ENCODE measurements at places on chromosomes 4 and X. TPM values are rescaled to one million over a fixed set of nuclear protein-coding genes. Genes with fewer than 3 reads are reported as not detected.

The GPR50 gene
- total RNA-seq = not detected

The TRAM1L1 gene
- 1.4 TPM for total RNA-seq

- H3K4me1 ChIP-seq = no peaks in the 10 kb centered on the region
- no peak for DNase-seq
- no peak overlapping the region for H3K27ac ChIP-seq
- H3K27me3 ChIP-seq = no peaks in the 10 kb centered on the region
Observed at GRCh38 chr4:187608001-187608421, 387.6 kb upstream of the ZFP42 start.

The CPE gene
- total RNA-seq = 10.3 TPM

GRCh38 chr4:72451349-72451748 lies 117.7 kb downstream of the ADAMTS3 start:
- H3K4me1 ChIP-seq = no peaks in the 10 kb centered on the region
- no peak overlapping the region for H3K4me3 ChIP-seq
- no peak for DNase-seq
- no peaks in the 10 kb centered on the region for H3K36me3 ChIP-seq
- H3K27ac ChIP-seq = no peak overlapping the region

The TCEAL6 gene
- total RNA-seq = not detected

The CT45A2 gene
- not detected for total RNA-seq

DNA sequence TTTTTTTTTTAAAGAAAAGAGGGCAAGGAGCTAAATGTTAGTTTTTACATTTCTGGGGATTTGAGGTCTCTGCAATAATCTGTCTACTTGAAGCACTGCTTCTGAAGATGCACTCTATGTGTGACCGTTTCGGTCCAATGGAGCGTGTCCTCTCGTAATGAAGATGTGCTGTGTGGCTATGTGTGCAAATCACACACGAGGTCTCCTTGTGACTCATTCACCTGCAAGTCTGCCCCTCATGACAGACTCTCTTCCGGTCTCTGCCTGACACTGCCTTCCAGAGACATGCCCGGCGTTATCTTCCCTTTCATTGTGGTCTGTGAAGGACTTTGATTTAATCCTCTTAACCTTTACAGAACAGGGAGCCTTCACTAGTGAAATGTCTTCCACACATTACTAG lies 84.3 kb downstream of the TRAM1L1 start:
- H3K27me3 ChIP-seq = no peaks in the 10 kb centered on the region
- no peaks in the 10 kb centered on the region for H3K4me1 ChIP-seq
- DNase-seq = no peak
- H3K36me3 ChIP-seq = no peaks in the 10 kb centered on the region
- H3K27ac ChIP-seq = no peak overlapping the region

The SCRG1 gene
- not detected for total RNA-seq

The STATH gene
- total RNA-seq = not detected

DNA sequence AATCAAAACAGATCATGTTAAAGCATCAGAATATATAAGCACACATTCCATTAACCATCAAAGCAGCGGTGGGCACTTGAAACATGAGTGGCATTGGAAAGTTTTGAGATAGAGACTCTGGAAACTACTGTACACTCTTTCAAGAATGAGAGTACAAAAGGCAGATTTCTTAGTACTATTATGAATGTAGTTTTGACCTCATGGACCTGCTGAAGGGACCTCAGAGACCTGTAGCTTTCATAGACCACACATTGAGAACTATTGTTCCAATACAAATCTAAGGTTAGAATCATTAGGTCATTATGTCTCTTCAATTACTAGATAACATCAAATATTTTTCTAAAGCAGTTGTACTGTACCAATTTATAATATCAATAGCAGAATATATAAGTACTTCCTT lies 283.6 kb downstream of the RPA4 start:
- DNase-seq = no peak
- no peaks in the 10 kb centered on the region for H3K4me1 ChIP-seq
- no peak overlapping the region for H3K27ac ChIP-seq
- no peaks in the 10 kb centered on the region for H3K27me3 ChIP-seq

DNA sequence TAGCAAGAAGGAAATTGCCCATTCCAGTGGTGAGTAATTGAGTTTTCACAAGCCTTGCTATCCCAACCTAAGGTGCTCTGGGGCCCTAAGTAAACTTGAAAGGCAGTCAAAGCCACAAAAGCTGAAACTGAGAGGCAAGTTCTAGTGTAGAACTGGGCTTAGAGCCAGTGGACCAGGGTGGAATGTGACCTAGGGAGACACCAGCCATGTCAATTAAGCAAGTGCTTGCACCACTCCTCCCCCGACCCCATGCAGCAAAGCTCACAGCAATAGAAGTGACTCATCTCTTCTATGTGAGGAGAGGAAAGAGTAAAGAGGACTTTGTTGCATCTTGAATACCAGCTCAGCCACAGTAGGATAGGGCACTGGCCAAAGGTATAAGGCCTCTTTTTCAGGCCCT lies 486.1 kb upstream of the POU3F4 start:
- no peak for DNase-seq
- no peaks in the 10 kb centered on the region for H3K27me3 ChIP-seq
- no peak overlapping the region for H3K4me3 ChIP-seq
- H3K27ac ChIP-seq = no peak overlapping the region
- H3K36me3 ChIP-seq = no peaks in the 10 kb centered on the region

The GAGE2A gene
- 0.71 TPM for total RNA-seq

DNA sequence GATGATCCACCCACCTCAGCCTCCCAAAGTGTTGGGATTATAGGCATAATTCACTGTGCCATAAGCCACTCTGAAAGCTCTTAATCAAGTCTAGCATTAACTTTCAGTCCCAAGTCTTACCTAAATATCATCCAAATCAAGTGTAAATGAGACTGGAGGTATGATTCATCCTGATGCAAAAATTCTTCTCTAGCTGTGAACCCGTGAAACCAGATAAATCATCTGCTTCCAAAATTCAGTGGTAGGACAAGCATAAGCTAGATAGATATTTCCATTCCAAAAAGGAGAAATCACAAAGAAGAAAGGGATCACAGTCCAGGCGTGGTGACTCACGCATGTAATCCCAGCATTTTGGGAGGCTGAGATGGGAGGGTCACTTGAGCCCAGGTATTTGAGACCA lies 8.8 kb upstream of the TBC1D25 start:
- no peak for DNase-seq
- no peak overlapping the region for H3K4me3 ChIP-seq
- H3K27ac ChIP-seq = no peak overlapping the region
- H3K27me3 ChIP-seq = no peaks in the 10 kb centered on the region

DNA sequence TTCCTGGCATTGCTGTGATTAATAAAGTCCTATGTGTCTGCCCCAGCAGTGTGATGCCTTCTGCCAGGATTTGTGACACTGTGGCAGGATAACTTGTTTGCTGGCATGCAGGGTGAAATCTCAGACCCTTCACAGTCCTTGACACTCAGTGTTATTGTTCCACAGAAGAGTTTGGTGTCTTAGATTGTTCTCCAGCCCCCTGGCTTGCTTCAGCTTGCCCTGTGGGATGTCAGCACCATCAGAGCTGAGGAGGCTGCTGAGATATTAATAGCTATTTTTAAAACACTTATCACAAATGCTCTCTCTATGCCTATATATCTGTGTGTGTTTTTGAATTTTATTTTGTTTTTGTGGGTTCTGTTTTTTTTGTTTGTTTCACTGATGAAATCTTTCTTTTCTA lies 136.9 kb downstream of the TSPAN5 start:
- no peak overlapping the region for H3K27ac ChIP-seq
- H3K4me1 ChIP-seq = no peaks in the 10 kb centered on the region
- H3K36me3 ChIP-seq = no peaks in the 10 kb centered on the region
- DNase-seq = no peak

GRCh38 chrX:123489011-123489410 lies 243.8 kb downstream of the THOC2 start:
- no peaks in the 10 kb centered on the region for H3K36me3 ChIP-seq
- H3K4me1 ChIP-seq = no peaks in the 10 kb centered on the region
- no peak for DNase-seq
- no peaks in the 10 kb centered on the region for H3K27me3 ChIP-seq
- no peak overlapping the region for H3K27ac ChIP-seq
- H3K4me3 ChIP-seq = no peak overlapping the region

- H3K36me3 ChIP-seq = no peaks in the 10 kb centered on the region
- no peaks in the 10 kb centered on the region for H3K27me3 ChIP-seq
- no peak for DNase-seq
- H3K27ac ChIP-seq = no peak overlapping the region
- no peaks in the 10 kb centered on the region for H3K4me1 ChIP-seq
Observed at GRCh38 chr4:98627531-98628257, 30.7 kb downstream of the TSPAN5 start.

The GABRQ gene
- total RNA-seq = not detected

- no peaks in the 10 kb centered on the region for H3K36me3 ChIP-seq
- H3K4me3 ChIP-seq = no peak overlapping the region
- peak overlapping the region; percentile 72 for H3K27ac ChIP-seq
- H3K27me3 ChIP-seq = no peaks in the 10 kb centered on the region
- H3K4me1 ChIP-seq = peaks cover 55% of the 10 kb centered on the region
Observed at GRCh38 chr4:145735347-145735675, 55.4 kb downstream of the C4orf51 start.

DNA sequence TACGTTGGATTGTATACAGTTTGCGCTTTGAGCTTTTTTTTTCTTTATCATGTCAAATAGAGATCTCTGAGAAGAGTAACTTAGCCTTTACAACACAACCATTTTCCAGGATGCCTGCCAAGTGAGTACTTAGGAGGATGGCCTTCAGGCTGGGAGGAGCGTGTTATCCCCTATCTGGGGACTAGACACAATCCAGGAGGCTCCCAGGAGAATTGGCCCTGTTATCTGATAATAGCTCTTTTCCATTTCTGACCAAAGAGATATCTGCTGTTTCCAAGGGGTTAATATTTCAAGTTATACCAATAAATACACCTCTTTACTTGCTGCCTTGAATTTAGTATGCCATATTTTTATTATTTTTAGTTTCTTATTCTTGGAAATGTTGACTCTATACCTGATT lies 169.5 kb upstream of the SMARCAD1 start:
- no peak overlapping the region for H3K4me3 ChIP-seq
- no peaks in the 10 kb centered on the region for H3K4me1 ChIP-seq
- H3K27ac ChIP-seq = no peak overlapping the region
- no peaks in the 10 kb centered on the region for H3K36me3 ChIP-seq

GRCh38 chrX:120372667-120373370 lies 10.9 kb downstream of the ATP1B4 start:
- no peak for DNase-seq
- H3K27ac ChIP-seq = no peak overlapping the region
- H3K27me3 ChIP-seq = no peaks in the 10 kb centered on the region
- no peaks in the 10 kb centered on the region for H3K36me3 ChIP-seq

GRCh38 chr4:101727238-101727637 lies 63.3 kb upstream of the BANK1 start:
- no peak overlapping the region for H3K27ac ChIP-seq
- H3K36me3 ChIP-seq = no peaks in the 10 kb centered on the region
- H3K4me1 ChIP-seq = no peaks in the 10 kb centered on the region
- H3K4me3 ChIP-seq = no peak overlapping the region
- no peaks in the 10 kb centered on the region for H3K27me3 ChIP-seq
- DNase-seq = no peak

The ASB12 gene
- total RNA-seq = 0.46 TPM

The ASB5 gene
- not detected for total RNA-seq

DNA sequence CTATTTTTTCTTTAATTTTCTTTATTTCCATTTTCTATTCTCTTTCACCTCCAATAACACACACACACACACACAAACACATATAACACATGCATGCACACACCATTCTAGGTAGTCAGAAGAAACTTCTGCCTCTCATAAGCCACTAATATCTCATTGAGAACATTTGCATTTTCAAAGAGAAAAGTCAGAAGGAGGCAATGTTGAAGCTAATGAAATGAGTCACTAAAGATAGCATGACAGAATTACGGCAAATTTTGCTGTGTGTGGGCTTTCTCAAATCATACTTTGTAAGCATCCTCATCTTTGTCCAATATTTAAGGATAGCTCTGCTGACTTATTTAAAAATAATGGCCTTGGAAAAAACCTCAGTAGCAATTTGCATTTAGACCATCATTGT lies 291.3 kb downstream of the GUCY2F start:
- H3K27ac ChIP-seq = no peak overlapping the region
- H3K4me3 ChIP-seq = no peak overlapping the region
- no peaks in the 10 kb centered on the region for H3K27me3 ChIP-seq
- no peaks in the 10 kb centered on the region for H3K4me1 ChIP-seq

DNA sequence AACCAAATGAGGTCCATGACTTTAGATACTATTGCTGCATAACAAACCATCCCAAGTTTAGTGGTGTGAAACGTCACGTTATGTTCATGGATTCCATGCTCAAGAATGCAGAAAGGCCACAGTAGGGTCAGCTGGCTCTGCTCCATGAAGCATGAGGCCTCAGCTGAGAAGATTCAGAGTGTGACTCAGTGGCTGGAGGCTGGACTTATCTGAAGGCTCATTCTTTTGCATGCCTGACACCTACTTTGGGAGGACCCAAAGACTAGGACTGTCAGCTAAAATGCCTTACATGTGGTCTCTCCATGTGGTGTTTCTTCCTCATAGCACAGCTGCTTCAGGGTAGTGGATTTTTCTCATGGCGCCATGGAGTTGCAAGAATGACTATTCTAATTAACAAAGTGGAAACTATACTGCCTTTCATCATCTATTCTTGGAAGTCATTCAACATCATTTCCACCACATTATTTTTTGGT lies 11.5 kb upstream of the CCDC149 start:
- H3K27me3 ChIP-seq = no peaks in the 10 kb centered on the region
- DNase-seq = no peak
- no peaks in the 10 kb centered on the region for H3K4me1 ChIP-seq
- no peak overlapping the region for H3K27ac ChIP-seq

DNA sequence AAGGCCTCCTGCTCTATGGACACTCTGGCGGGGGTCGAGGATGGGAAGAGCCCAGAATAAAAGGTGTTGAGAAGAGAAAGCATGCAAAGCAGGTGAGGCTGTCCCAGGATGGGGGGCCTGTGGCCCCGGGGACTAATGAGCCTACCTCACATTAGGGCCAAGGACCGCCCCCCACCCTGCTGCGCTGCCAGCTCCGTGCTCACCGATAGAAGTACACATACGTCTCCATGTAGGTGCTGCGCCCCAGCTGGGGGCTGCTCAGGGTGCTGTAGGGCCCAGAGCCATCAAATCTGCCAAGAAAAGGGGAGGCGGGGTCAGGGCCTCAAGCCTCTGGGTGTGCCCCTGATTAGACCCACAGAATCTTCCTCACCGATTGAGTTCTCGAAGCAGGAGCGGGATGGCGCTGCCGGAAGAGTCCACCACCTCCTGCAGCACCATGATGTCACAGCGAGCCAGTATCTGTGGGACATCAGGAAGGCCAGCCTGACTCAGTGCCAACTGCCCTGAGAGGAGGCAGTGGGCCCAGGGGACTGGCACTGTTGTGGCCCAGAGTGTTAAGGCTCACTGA lies 4.3 kb downstream of the DNASE1L1 start:
- H3K4me3 ChIP-seq = no peak overlapping the region
- DNase-seq = no peak
- H3K4me1 ChIP-seq = peaks cover 7% of the 10 kb centered on the region
- no peak overlapping the region for H3K27ac ChIP-seq
- H3K36me3 ChIP-seq = peaks cover 11% of the 10 kb centered on the region

The STOX2 gene
- 49.2 TPM for total RNA-seq

GRCh38 chr4:174119051-174119450 lies 164.4 kb downstream of the FBXO8 start:
- H3K4me3 ChIP-seq = no peak overlapping the region
- no peak for DNase-seq
- no peaks in the 10 kb centered on the region for H3K27me3 ChIP-seq
- H3K27ac ChIP-seq = no peak overlapping the region

GRCh38 chrX:104670051-104670450 lies 104.1 kb downstream of the IL1RAPL2 start:
- H3K27ac ChIP-seq = no peak overlapping the region
- H3K36me3 ChIP-seq = no peaks in the 10 kb centered on the region
- no peaks in the 10 kb centered on the region for H3K4me1 ChIP-seq
- no peaks in the 10 kb centered on the region for H3K27me3 ChIP-seq
